ENCODE measurements at places on chromosomes 5 and 9.

- DNase-seq = no peak
These were observed 487.2 kb downstream of the SPATA31D1 start for GRCh38 chr9:82475584-82476301.

DNA sequence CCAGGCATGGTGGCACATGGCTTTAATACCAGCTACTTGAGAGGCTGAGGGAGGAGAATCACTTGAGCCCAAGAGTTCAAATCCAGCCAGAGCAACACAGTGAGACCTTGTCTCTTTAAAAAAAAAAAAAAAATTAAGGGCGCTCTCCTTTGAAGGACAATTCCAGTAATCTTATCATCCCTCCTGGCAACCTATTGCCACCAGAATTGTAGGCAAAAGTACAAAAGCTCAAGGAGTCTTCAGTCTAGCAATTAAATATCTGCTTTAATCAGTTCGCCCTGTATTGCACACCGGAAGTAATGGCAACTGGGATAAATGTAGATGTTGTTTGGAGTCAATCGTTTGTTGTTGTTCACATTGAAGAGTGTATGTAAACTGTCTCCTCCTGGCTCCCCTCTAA lies 7.7 kb downstream of the SNX18 start:
- no peak for DNase-seq

GRCh38 chr9:122822938-122823337 lies 5.5 kb downstream of the PDCL start:
- DNase-seq = no peak

- DNase-seq = no peak
These were observed 163.2 kb downstream of the CACNA1B start for GRCh38 chr9:138040446-138041430.

DNA sequence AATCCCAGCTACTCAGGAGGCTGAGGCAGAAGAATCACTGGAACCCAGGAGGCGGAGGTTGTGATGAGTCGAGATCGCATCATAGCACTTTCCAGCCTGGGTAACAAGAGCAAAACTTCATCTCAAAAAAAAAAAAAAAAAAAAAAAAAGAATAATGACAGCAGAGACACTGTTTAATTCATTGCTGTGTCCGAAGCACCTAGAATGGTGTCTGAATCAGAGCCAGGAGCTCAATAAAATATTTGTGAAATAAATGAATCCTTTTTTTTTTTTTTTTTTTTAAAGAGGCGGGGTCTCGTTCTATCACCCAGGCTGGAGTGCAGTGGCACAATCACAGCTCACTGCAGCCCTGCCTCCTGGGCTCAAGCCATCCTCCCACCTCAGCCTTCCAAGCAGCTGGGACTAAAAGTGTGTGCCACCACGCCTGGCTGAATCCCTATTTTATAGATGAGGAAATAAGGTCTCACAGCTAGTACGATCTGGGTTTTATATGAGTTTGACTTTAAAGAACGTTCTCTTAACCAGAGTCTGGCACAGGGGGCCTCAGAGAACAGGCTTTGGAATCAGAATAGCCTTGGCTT lies 47.8 kb downstream of the THOC3 start:
- DNase-seq = no peak

DNA sequence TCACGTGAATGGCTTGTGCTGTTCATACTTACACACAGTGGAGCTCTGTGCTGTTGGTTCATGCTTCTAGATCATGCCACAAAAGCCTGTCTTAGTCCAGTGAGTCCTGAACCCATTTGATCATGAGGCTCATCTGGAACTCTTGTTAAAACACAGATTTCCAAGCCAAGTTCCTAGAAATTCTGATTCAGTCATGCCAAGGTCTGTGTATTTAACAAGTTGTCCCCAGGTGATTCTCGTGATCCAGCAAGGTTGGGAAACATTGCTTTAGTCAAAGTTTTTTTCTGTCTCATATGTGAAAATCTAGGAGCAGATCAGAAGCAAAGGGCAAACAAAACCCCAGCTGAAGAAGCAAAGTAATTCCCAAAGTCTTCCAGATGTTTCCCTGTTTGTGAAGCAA lies 112.5 kb upstream of the GAS1 start:
- no peak for DNase-seq

DNA sequence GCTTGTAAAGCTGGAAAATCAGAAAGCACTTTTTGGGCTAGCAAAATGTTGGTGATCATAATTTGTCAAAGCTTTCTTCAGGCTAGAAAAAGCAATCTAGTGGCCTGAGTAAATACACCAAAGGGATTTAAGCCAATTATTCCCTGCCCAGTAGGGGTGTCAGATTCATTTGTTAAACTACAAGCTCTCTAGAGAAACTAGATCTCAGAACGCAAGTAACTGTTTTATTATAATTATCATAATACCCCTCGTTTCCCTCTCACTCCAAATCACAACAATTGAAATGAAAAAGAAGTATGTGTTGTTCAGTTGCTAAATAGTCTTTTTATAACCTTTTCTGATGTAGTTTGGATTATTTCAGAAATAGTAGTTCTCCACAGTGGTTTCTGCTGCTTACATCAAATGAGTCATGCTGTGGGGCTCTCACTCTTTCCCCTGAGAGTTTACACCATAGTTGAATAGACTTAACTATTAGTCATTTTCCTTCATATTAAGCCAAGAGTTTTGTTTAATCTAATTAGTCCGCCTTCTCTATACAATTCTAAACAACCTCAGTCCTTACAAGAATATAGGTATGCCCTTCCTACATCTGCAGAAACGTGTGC lies 918.6 kb upstream of the DMAC1 start:
- DNase-seq = no peak

- DNase-seq = no peak
These were observed 355.9 kb upstream of the RIOK2 start for GRCh38 chr5:97538912-97539311.

- DNase-seq = no peak
These were observed 6.4 kb upstream of the ACOT12 start for GRCh38 chr5:81400375-81400774.

GRCh38 chr9:76534026-76534425 lies 75.0 kb downstream of the GCNT1 start:
- no peak for DNase-seq

DNA sequence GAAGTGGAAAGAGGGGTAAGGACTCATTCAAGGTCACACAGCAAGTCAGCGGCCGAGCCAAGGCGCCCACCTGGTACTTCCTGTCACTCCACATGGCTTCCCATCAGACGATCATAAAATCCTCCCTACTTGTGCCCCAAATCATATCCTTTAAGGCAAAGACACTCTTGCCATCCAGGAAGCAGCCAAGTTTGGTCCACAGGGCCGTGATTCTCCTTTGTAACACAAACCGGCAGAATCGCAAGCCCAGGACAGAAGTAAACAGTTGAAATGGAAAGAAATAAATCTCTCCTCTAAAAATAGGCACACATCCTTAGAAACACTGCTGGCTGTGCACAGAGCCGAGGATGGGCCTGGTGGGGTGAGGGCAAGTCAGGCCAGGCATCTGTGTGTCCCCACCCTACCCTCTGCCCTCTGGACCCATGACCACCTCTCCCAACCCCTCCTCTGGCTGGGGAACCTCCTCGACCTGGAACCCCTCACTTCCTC lies 30.5 kb downstream of the TMOD1 start:
- no peak for DNase-seq

DNA sequence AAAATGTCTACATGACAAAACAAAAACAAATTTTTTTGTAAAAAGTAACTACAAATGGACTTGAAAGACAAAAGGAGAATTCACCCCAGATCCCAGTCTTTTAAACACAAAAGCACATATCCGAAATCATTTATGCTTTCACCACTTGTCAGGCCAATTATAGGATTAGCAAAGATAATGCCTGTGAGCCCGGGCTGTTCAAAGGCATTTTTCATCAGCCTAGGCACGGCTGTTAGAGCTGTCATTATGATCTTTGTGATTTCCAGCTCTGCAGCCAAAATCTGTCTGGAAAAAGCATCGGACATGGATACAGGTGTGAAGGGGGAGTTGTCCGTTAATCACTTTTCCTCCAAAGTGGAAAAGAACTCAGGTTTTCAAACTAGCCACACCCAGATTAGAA lies 23.6 kb upstream of the RAB14 start:
- DNase-seq = no peak

- no peak for DNase-seq
These were observed 127.6 kb downstream of the MVB12B start for GRCh38 chr9:126454215-126454614.

DNA sequence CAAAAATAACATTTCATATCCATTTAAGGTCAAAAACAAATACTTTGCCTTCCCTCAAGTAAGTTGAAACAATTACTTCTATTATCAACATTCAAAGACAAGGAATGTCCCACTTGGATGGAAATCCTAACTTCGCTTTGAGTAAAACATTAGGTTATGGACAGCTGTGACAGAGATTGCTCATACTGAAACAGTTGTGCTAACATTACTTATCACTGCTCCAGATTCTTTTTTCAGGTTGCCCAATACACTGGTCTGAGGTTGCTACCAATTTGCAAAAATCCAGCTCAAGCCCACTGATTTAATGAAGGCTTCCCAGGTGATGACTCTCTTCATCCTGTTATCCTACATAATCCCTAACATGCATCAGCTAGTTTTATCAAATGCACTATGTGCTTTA lies 98.3 kb downstream of the UBAP2 start:
- no peak for DNase-seq

DNA sequence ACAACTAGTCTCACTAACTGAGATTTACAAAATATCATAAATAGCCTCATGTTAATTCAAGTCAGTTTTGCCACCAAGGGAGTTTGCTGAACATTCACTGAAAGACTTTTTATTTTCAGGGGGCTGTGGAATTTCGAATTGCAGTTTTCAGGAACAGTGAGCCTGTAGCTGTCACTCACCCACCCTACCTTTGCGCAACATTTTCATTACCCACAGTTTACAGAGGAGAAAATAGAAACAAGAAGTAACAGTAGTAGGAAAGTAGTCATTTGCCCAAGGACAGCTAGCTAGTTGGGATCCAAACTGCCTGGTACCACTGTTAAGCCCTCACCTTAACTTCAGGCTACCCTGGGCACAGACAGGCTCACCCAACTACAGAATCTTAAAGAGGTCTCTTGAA lies 154.1 kb downstream of the ADAMTS12 start:
- DNase-seq = no peak

DNA sequence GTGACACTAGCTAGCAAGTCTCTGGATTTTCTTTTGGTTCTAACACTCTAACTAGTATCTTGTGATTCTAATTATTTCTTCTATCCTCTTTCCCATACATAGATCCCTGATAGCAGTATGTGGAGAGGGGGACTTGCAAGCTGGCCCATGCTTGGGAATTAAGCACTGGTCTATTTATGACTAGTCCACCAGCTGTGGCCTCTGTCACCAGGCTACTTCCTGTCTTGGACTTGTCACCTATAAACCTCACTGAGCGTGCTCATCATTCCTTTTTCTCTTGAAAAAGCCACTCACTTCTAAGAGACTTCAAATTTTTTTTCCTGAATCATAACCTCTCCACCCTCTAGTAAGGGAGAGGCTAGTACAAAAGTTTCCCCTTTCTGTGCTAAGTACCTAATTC lies 32.3 kb upstream of the MAMDC2 start:
- DNase-seq = no peak

- no peak for DNase-seq
These were observed 20.4 kb upstream of the MED10 start for GRCh38 chr5:6398570-6399230.

- DNase-seq = no peak
These were observed 29.1 kb downstream of the TRIP13 start for GRCh38 chr5:921456-922435.

GRCh38 chr5:143101121-143101520 lies 302.4 kb downstream of the NR3C1 start:
- DNase-seq = no peak

DNA sequence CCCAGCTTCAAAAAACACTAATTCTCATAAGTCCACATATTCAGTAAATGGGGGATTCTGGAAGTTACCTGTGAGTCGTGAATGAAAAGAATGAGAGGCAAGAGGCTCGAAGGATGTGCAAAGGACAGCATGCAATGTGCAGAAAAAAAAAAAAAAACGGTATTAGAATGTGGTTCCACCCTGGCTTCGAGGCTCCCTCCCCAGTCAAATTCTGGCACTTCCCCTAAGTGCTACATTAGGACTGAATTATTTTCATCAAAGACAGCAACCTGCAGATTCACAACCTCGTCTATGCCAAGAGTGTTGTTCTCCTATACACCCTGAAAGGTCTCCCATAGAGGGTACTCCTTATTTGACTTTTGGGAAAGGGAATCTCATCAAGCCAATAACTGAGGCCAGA lies 16.5 kb downstream of the CAPSL start:
- no peak for DNase-seq

DNA sequence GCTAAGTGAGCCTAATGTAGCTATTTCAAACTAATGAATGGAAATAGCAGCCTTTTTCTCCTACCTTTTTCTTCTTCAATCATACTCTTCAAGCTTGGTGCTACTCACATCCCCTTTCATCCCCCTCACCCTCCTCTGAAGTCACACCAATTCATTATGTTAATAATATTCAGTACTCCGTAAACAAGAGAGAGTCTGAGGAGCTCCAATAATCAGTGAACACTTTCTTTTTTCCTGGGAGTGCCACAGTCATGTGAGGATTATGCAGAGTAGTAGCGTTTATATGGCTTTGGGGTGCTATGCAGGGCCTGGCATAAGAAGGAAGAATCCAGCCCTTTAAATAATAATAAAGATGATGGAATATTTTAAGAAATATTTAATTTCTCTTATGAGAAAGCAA lies 354.3 kb upstream of the CTNND2 start:
- DNase-seq = no peak

- no peak for DNase-seq
These were observed 372.6 kb downstream of the KDM4C start for GRCh38 chr9:7130266-7130820.

GRCh38 chr5:92518318-92518904 lies 1062.6 kb downstream of the NR2F1-AS1 start:
- no peak for DNase-seq

DNA sequence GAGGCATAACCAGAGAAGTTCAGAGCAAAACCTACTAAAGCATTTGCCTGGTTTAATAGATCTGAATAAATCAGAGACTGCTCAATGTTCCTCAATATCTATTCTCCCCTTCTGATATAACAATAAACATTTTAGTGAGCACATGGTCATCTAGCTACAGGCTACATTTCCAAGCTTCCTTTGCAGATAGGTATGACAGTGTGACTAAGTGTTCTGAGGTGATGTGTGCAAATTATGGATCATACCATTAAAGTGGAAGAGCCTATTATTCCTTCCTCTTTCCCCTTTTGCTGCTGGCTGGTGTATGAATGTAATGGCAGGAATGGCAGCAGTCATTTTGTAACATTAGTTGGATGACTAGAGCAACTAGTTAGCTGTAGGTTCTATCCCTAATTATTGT lies 285.8 kb upstream of the RASA1 start:
- no peak for DNase-seq

GRCh38 chr5:157290981-157291711 lies 25.2 kb downstream of the CYFIP2 start:
- DNase-seq = no peak

- DNase-seq = no peak
These were observed 149.8 kb upstream of the CDKN2B start for GRCh38 chr9:22158927-22159346.

All from stimulated activated CD8-positive, alpha-beta memory T cell treated with anti-CD3 and anti-CD28 coated beads, Interleukin-2, amount 100 ng/mL, for 1 hour (primary cell).